T-helper 2 cell (primary cell): ENCODE measurements at places on chromosomes 16 and 17.

DNA sequence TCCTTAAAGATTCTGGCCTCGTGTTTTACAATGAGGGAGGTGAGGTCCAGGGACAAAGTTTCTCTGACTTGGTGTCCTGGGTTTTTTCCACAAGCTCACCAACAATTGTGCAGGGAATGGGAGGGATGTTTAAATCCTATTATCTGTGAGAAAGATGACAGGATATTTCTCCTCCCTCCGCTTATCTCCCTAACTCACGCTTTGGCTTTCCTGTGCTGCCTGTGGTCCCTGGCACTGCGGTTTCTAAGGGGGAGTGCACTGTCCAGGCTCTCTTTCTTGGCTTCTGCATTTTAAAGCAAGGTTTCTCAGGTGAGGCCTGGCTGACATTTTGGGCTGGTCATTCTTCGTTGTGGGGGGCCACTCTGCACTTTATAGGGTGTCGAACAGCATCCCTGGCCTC, 16.4 kb downstream of the GGA3 start:
- no peak for DNase-seq

GRCh38 chr16:29111421-29111820, 126.6 kb downstream of the LAT start:
- no peak for DNase-seq

DNA sequence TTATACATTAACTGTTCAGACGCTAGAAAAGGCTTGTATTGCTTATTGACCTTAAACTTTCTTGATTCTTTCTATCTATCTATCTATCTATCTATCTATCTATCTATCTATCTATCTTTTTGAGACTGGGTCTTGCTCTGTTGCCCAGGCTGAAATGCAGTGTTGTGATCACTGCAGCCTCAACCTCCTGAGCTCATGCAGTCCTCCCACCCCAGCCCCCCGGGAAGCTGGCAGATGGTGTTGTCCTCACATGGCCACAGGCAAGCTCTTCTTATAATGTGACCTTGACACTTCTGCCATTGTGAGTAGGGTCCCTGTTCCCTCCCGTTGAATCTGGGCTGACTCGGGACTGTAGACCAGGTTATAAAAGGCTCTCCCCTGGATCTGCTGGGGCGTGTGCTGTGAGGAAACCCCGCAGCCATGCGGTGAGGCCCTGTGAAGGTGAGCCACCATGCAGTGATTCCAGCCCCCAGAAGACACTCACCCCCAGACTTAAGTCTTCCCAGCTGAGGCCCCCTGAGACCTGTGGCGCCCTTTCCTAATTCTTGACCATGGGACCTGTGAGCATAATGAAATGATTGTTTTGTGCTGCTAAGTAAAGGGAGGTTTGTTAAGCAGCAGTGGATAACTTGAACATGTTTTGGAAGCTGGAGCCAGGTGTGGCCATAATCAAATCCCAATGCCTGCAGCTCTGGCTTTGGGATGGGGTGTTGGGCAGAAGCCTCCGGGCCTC, 54.3 kb downstream of the RPTOR start:
- DNase-seq = no peak

DNA sequence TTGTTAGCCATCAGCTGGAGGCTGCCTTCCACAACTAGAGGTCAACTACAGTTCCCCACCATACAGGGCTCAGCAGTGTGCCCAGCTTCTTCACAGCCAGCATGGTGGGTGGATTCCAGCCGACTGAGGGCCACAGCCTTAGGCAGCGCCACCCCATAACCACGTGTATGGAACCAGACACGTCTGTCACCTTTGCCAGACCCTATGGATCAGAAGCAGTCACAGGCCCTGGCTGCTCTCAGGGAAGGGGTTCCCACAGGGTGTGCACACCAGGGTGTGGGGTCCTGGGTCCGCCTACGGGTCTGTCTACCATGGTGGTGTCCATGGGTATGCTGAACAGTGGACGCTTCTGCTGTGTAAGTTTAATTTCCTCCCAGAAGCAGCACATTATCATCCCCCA, 265.0 kb upstream of the FOXF1 start:
- DNase-seq = no peak

DNA sequence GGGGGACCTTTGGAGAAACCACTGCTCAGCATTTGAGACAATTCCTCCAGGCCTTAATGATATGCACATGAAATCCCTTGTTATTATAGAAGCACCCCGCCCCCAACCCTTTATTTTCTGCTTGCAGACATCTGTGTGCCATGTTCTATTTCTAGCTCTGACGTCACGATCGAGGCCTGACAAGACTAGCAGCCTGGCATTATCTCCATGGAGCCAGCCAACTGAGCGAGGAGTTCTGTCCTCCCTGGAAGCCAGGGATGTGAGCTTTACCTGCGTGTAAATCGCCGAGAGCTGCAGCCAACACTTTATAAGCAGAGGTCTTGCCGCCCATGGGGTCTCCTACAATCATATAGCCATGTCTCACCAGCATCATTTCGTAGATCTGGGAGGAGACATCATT, 116.9 kb downstream of the DNAH3 start:
- DNase-seq = no peak

GRCh38 chr17:81285179-81285878, 9.8 kb downstream of the SLC38A10 start:
- DNase-seq = peak; percentile 38

- no peak for DNase-seq
Observed at GRCh38 chr17:83170571-83171260, 91.3 kb downstream of the METRNL start.

- DNase-seq = no peak
Observed at GRCh38 chr17:80262775-80263244, 2.2 kb downstream of the RNF213 start.

- DNase-seq = no peak
Observed at GRCh38 chr16:3536851-3537250, 36.0 kb downstream of the CLUAP1 start.

DNA sequence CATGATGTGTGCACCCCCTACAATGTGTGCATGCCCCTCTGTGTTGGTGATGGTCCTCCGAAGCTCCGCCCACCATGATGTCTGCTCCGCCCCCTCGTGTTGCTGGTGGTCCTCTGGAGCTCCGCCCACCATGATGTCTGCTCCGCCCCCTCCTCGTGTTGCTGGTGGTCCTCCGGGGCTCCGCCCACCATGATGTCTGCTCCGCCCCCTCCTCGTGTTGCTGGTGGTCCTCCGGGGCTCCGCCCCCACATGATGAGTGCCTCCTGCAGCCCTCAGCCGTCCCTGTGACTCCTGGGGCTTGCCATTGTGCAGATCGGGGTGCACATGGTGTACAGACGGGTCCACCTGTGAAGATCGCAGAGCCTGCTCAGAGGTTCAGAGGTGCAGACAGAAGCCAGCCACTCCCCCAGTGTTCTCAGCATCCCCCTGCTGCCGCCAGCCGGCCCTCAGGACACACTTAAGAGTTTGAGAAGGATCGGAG, 129.1 kb upstream of the CHMP6 start:
- DNase-seq = no peak

- no peak for DNase-seq
Observed at GRCh38 chr16:28497386-28497785, 2.9 kb downstream of the APOBR start.

- DNase-seq = no peak
Observed at GRCh38 chr17:73160980-73161630, 3.7 kb upstream of the SSTR2 start.

DNA sequence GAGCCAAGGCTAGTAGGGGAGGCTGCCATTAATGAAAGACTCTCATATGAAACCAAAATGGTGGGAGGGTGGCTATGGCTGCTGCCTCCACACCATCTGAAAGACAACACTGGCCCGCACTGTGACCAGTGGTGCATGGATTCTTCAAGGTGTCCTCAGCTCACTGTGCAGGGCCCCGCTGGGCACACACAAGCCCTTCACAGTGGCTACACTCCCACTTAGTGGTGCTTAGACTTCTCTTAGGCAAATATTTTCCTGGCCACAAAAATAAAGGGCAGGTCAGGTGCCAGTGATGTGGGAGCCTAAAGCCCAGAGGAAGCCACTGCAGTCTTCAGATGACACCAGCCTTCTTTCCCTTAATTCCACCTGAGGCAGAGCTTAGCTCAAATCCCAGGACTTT, 38.1 kb upstream of the IRX3 start:
- no peak for DNase-seq

DNA sequence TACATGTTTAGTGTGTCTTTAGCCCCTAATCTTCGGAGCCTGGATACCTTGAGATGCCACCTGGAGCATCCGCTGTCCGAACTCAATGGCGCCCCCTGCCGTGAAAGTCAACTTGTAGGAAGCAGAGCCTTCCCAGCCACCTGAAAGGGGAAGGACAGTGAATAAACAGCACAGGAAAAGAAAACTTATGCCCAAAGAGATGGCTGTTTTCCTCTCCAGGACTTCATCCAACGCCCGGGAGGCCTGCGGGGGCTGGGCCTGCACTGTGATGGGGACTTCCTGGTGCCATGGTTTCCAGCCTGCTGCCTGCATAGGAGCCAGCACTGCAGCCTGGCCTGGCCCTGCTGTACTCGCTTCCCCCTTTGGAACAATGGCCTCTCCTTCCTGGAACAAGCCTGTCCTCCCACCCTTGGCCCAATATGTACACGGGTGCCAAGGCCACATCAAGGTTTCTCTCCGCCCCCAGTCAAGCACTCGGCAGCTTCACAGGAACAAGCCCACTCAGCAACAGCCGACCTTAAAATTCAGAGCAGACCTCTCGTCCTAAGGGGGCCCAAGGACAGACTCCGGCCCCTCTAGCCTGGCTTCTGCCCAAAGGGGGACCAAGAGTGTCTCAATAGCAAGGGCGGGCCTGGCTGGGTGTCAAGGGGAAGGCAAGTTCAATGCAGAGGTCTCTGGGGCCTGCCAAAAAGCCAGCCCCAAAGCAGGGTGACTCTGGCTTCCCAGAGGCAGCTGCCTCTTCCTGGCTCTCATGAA, 4.5 kb upstream of the UNC13D start:
- DNase-seq = peak; percentile 76

GRCh38 chr17:36643086-36643685, 41.8 kb downstream of the MRM1 start:
- DNase-seq = no peak

DNA sequence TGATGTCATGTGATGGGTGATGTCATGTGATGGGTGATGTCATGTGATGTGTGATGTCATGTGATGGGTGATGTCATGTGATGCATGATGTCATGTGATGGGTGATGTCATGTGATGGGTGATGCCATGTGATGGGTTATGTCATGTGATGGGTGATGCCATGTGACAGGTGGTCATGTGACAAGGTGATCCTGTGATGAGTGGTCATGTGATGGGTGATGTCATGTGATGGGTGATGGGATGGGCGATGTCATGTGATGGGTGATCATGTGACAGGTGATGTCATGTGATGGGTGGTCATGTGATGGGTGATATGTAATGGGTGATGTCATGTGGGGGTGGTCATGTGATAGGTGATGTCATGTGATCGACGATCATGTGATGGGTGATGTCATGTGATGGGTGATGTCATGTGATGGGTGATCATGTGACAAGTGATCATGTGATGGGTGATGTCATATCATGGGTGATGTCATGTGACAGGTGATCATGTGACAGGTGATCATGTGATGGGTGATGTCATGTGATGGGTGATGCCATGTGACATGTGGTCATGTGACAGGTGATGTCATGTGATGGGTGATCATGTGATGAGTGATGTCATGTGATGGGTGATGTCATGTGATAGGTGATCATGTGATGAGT, 17.2 kb downstream of the CD300LB start:
- DNase-seq = no peak

GRCh38 chr16:29757950-29758466, 12.2 kb upstream of the C16orf54 start:
- DNase-seq = no peak

- DNase-seq = no peak
Observed at GRCh38 chr16:84295203-84295860, 654 bp downstream of the WFDC1 start.

DNA sequence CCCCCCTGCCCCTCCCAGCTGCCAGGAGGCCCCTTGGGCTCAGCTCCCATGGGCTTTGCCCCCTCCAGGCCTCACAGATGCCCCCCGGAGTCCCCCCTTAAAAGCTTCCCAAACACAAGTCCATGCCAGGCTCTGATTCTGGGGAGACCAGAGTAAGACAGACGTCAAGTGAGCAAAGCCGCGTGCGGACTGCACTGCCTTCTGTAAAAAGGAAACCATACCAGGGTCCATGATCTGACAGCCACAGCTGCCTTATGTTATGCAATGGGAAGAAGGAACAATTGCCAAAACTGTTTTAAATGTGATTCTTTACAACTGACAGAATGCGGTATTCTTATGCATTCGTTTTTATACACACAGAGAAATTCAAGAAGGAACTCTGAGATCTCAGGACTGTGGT, 17.9 kb upstream of the HEXD start:
- DNase-seq = no peak
